ENCODE measurements at places on chromosomes 2 and 18.

- DNase-seq = no peak
Observed at GRCh38 chr18:61833387-61833786, 59.4 kb downstream of the RNF152 start.

GRCh38 chr2:84459944-84460429 lies 907 bp upstream of the SUCLG1 start:
- DNase-seq = no peak

DNA sequence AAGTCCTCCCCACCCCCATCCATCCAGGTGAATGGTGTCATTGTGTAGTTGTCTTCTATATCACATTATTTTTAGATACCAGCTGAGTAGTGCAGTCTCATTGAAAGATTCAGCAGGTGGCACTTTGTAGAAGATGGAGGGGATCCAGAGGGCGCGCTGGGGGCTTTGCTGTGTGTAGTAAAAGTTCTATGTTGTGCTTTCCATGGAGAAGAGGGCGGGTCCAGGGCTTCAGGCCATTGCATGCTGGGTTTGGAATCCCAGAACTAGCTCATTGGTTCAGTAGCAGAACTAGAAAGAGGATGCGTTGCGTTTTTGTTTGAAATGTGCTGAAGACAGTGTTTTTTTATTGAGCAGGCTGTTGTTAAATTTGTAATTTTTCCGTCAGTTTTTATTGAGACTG lies 120.0 kb downstream of the MAP4K4 start:
- no peak for DNase-seq

DNA sequence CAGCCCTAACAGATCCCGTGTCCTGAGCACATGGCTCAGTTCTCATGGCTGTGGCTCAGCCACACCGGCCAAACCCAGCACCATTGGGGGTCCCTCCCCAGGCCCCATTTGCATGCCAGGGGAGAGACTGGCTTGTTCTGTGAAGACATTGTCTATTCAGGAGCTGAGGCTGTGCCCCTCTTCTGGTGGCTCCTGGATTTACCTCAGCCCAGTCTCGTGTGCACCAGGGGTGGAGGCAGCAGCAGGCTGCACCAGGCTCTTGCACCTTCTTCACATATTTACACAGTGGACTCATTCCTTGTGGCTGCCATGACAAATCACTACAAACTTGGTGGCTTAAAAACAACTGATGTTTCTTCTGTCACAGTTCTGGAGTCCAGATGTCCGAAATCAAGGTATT lies 92.4 kb upstream of the ITGA6 start:
- no peak for DNase-seq

DNA sequence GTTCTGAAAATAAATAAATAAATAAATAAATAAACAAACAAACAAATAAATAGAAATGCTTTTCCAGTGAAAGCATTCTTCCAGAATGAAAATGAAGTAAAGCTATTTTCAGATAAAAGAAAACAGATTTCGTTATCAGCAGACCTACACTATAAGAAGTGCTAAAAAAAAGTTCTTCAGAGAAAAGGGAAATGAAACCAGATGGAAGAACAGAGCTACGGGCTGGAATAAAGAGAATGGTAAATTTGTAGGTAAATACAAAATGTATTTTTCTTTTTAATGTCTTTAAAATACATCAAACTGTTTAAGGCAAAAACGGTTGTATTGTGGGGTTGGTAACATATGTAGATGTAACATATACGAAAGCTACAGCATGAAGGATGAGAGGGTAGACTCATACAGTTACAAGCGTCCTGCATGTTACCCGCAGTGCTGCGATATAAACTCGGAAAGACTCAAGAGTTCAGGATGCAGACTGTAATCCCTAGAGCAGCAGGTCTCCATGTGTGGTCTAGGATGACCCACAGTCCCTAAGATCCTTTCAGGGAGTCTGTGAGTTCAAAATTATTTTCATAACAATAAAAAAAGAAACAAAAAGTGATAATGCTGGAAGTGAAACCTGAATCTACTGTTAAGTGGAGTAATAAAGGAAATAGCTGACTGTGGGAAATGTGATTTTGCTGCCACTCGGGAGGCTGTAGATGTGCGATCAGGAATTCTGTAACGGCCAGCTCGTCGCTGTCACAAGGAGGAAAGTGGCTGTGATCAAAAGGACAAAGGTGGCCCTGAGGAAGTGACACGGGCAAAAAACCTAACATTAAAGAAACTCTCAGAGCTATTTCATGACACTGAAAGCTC lies 5.3 kb upstream of the RAB12 start:
- no peak for DNase-seq
